Smooth muscle cell of the pulmonary artery (primary cell): ENCODE measurements at places on chromosomes 2 and 18. TPM values are rescaled to one million over a fixed set of nuclear protein-coding genes. Genes with fewer than 3 reads are reported as not detected.

Gene BOD1L2
- total RNA-seq: not detected in 2 replicates

Gene TMEM163
- 0.13 and 0.76 TPM in 2 replicates for total RNA-seq

Gene CFAP221
- total RNA-seq: 0.07 and 0.13 TPM in 2 replicates

Gene SLC30A3
- 0.03 and 0.26 TPM in 2 replicates for total RNA-seq

Gene G6PC2
- total RNA-seq: not detected in 2 replicates
